B cell (primary cell): ENCODE measurements at places on chromosomes 4 and X.

GRCh38 chr4:73841243-73841925, 4.9 kb downstream of the CXCL6 start:
- DNase-seq: no peak

GRCh38 chrX:23287191-23287725, 47.4 kb upstream of the PTCHD1 start:
- DNase-seq: no peak

- DNase-seq: no peak
These were observed 126.7 kb downstream of the FRYL start for GRCh38 chr4:48653217-48654014.

- no peak for DNase-seq
These were observed 50.0 kb upstream of the SOD3 start for GRCh38 chr4:24745172-24745895.

GRCh38 chr4:98232202-98232601, 29.0 kb upstream of the RAP1GDS1 start:
- DNase-seq: peak; percentile 5

GRCh38 chr4:160142579-160142978, 1039.7 kb downstream of the RAPGEF2 start:
- DNase-seq: peak; percentile 5

DNA sequence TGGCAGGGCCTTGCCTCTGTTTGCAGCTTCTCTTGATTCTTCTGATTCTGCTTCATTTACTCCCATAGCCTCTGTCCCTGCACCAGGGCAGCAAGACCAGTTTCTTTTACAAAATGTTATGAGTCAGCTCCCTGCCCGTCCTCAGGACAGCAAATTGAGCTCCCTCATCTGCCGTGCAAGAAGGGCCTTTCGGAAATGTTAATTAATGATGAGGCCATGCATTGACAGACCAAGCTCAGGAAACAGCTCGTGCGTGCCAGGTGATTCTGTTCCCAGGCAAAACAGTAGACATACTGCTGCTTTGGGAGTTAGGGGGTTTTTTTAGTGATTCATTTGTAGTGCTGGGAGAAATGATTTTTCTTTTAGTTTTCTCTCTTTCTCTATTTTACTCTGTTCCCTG, 231.7 kb downstream of the FBXW7 start:
- no peak for DNase-seq
